ENCODE measurements at places on chromosomes 4 and X. TPM values are rescaled to one million over a fixed set of nuclear protein-coding genes. Genes with fewer than 3 reads are reported as not detected.

The KLHL4 gene
- total RNA-seq = 3.5 TPM

The IL15 gene
- total RNA-seq = 8.3 TPM

The RPA4 gene
- 0.25 TPM for total RNA-seq

The CLDN34 gene
- not detected for total RNA-seq

The ANXA10 gene
- total RNA-seq = 3.8 TPM

The DMP1 gene
- 0.03 TPM for total RNA-seq

The NSDHL gene
- total RNA-seq = 39.7 TPM

The SHROOM4 gene
- not detected for total RNA-seq

The ZNF674 gene
- 4.5 TPM for total RNA-seq

The CXorf51A gene
- total RNA-seq = not detected

The IL1RAPL2 gene
- not detected for total RNA-seq

Data from A549 treated with DMSO at 1 μM for 4 hours (cell line).